Bronchial epithelial cell (primary cell): ENCODE measurements at places on chromosomes 11 and 22. TPM values are rescaled to one million over a fixed set of nuclear protein-coding genes. Genes with fewer than 3 reads are reported as not detected.

Gene TRIM34
- 2.9 and 5.8 TPM in 2 replicates for total RNA-seq

Gene SIK2
- 2.9 and 3.6 TPM in 2 replicates for total RNA-seq

Gene OOSP4B
- not detected in 2 replicates for total RNA-seq

Gene HTR3B
- total RNA-seq, result not detected in 2 replicates

Gene CLMP
- 9.7 and 34.5 TPM in 2 replicates for total RNA-seq

Gene C22orf31
- total RNA-seq, result not detected in 2 replicates

Gene OR52I2
- not detected in 2 replicates for total RNA-seq

Gene SLC37A2
- total RNA-seq, result 25.5 and 30.1 TPM in 2 replicates

Gene OMP
- total RNA-seq, result not detected in 2 replicates

Gene FAM180B
- total RNA-seq, result not detected in 2 replicates

Gene CACNA1I
- not detected in 2 replicates for total RNA-seq

Gene MYRF
- total RNA-seq, result under 0.01 and 0.13 TPM in 2 replicates

Gene PPP2R1B
- total RNA-seq, result 26.1 and 27.8 TPM in 2 replicates

Gene RIMBP3B
- total RNA-seq, result under 0.01 TPM in 1 of 2 replicates, not detected in the other

Gene MAJIN
- total RNA-seq, result not detected in 2 replicates

Gene EFCAB6
- total RNA-seq, result 0.26 and 0.64 TPM in 2 replicates

Gene SCUBE2
- not detected in 2 replicates for total RNA-seq

Gene DEFB131B
- total RNA-seq, result not detected in 2 replicates

Gene OR8G1
- not detected in 2 replicates for total RNA-seq

Gene OR8K1
- not detected in 2 replicates for total RNA-seq

Gene ADAMTS8
- not detected in 2 replicates for total RNA-seq

Gene ACTN3
- not detected in 2 replicates for total RNA-seq

Gene MDK
- 10.2 and 11.6 TPM in 2 replicates for total RNA-seq

Gene YIF1A
- 231 and 294 TPM in 2 replicates for total RNA-seq

Gene ANGPTL5
- total RNA-seq, result not detected in 2 replicates

Gene OR5AP2
- not detected in 2 replicates for total RNA-seq

Gene GDPD4
- total RNA-seq, result not detected in 2 replicates

Gene MAPK1
- total RNA-seq, result 28.8 and 44.0 TPM in 2 replicates

Gene TMPRSS5
- under 0.01 and 0.13 TPM in 2 replicates for total RNA-seq

Gene KRTAP5-2
- not detected in 2 replicates for total RNA-seq

Gene POU2F3
- 0.90 TPM in 1 of 2 replicates, not detected in the other for total RNA-seq

Gene OR52H1
- 0.38 TPM in 1 of 2 replicates, not detected in the other for total RNA-seq

Gene TMEM134
- total RNA-seq, result 38.2 and 48.9 TPM in 2 replicates

Gene H19
- 19.7 and 59.4 TPM in 2 replicates for total RNA-seq

Gene VPS37C
- 8.7 and 11.3 TPM in 2 replicates for total RNA-seq

Gene OR52N4
- total RNA-seq, result not detected in 2 replicates

Gene OR52A5
- not detected in 2 replicates for total RNA-seq

Gene STK33
- 0.53 and 0.77 TPM in 2 replicates for total RNA-seq

Gene MS4A6E
- total RNA-seq, result not detected in 2 replicates

Gene C11orf52
- 0.26 and 2.3 TPM in 2 replicates for total RNA-seq

Gene GLB1L3
- total RNA-seq, result 1.7 and 2.1 TPM in 2 replicates

Gene TMEM132A
- 22.6 and 25.2 TPM in 2 replicates for total RNA-seq

Gene MRGPRX3
- 0.13 TPM in 1 of 2 replicates, not detected in the other for total RNA-seq
